ENCODE measurements at places on chromosomes 4 and X. TPM values are rescaled to one million over a fixed set of nuclear protein-coding genes. Genes with fewer than 3 reads are reported as not detected.
A peak's percentile ranks its signal among the peaks of the same experiment; 100 is the strongest.

Gene CT45A1
- not detected for polyA plus RNA-seq

Gene SFRP2
- 0.92 TPM for polyA plus RNA-seq

Gene LDOC1
- polyA plus RNA-seq = 250 TPM

Gene EPHA5
- not detected for polyA plus RNA-seq

Gene TMEM47
- polyA plus RNA-seq = 109 TPM

- H3K27me3 ChIP-seq = no peaks in the 10 kb centered on the region
- H3K4me3 ChIP-seq = no peak overlapping the region
- no peaks in the 10 kb centered on the region for H3K36me3 ChIP-seq
- no peak overlapping the region for H3K27ac ChIP-seq
- no peak for DNase-seq
- H3K4me1 ChIP-seq = peaks cover 3% of the 10 kb centered on the region
Measured at GRCh38 chr4:119647558-119647957, 19.0 kb upstream of the PDE5A start.

GRCh38 chrX:100248885-100249493 is 161.1 kb downstream of the PCDH19 start:
- no peaks in the 10 kb centered on the region for H3K36me3 ChIP-seq
- H3K4me1 ChIP-seq = no peaks in the 10 kb centered on the region

DNA sequence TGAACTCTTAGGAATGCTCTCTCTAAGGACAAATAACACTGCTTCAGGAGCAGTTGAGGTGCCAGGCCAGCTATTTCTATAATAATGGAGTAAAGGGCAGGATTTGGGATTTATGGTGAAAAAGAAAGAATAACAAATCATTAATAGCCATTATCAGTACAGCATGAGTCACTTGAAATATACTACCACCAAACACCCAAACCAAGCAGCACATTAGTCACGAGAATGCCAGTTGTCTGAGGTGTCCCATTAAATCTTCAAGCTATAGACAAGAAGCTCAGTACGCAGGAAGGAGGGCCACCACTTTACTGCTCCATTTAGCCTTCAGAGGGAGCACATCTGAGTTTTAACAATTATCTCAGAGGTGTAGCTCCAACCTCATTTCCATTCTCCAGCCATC is 106.8 kb upstream of the MAGEA10 start:
- H3K4me3 ChIP-seq = no peak overlapping the region
- no peak for DNase-seq
- H3K36me3 ChIP-seq = no peaks in the 10 kb centered on the region
- no peaks in the 10 kb centered on the region for H3K4me1 ChIP-seq

DNA sequence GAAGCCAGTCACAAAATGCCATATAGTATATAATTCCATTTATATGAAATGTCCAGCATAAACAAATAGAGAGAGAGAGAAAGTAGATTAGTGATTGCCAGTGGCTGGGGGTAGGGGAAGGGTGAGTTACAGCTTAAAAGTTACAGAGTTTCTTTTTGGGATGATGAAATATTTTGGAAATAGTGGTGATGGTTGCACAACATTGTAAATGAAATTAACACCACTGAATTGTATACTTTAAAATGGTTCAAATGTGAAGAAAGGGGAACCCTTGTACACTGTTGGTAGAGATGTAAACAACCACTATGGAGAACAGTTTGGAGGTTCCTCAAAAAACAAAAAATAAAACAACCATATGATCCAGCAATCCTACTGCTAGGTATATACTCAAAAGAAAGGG is 131.2 kb upstream of the GPC4 start:
- DNase-seq = no peak
- H3K27ac ChIP-seq = no peak overlapping the region
- no peaks in the 10 kb centered on the region for H3K36me3 ChIP-seq
- H3K27me3 ChIP-seq = no peaks in the 10 kb centered on the region
- H3K4me1 ChIP-seq = no peaks in the 10 kb centered on the region
- no peak overlapping the region for H3K4me3 ChIP-seq

DNA sequence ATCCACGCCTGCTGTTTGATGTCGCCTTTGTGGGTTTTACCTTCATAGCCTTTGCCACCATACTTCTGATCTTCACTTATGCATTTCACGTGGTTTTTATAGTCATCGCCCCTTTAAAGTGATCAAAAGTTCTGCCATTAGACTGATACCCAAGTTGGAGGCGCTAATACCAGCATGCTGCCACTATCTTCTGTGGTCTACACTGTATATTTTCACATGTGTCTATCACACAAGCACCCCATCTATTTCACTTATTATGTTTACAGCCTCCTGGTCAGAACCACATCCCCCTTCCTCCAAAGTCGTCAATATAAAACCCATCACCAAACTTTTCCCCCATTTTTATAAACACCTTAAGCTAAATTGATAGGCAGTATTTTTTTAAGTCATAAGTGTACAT is 8.2 kb downstream of the LYAR start:
- H3K36me3 ChIP-seq = no peaks in the 10 kb centered on the region
- H3K4me3 ChIP-seq = no peak overlapping the region
- no peaks in the 10 kb centered on the region for H3K4me1 ChIP-seq
- H3K27ac ChIP-seq = no peak overlapping the region

GRCh38 chrX:77742788-77743476 is 43.1 kb downstream of the ATRX start:
- no peaks in the 10 kb centered on the region for H3K27me3 ChIP-seq
- no peak overlapping the region for H3K27ac ChIP-seq
- no peak for DNase-seq
- H3K36me3 ChIP-seq = no peaks in the 10 kb centered on the region

GRCh38 chrX:115576676-115577075 is 15.7 kb downstream of the PLS3 start:
- H3K36me3 ChIP-seq = no peaks in the 10 kb centered on the region
- no peak for DNase-seq
- H3K4me1 ChIP-seq = peaks cover 2% of the 10 kb centered on the region
- no peak overlapping the region for H3K4me3 ChIP-seq
- no peak overlapping the region for H3K27ac ChIP-seq

GRCh38 chrX:110748256-110748806 is 47.3 kb downstream of the CHRDL1 start:
- no peak overlapping the region for H3K27ac ChIP-seq
- no peaks in the 10 kb centered on the region for H3K36me3 ChIP-seq
- no peak overlapping the region for H3K4me3 ChIP-seq
- DNase-seq = no peak

GRCh38 chr4:8862800-8863685 is 8.6 kb downstream of the HMX1 start:
- H3K27ac ChIP-seq = no peak overlapping the region
- no peaks in the 10 kb centered on the region for H3K27me3 ChIP-seq
- H3K4me1 ChIP-seq = no peaks in the 10 kb centered on the region
- DNase-seq = peak; percentile 14
- H3K36me3 ChIP-seq = no peaks in the 10 kb centered on the region

DNA sequence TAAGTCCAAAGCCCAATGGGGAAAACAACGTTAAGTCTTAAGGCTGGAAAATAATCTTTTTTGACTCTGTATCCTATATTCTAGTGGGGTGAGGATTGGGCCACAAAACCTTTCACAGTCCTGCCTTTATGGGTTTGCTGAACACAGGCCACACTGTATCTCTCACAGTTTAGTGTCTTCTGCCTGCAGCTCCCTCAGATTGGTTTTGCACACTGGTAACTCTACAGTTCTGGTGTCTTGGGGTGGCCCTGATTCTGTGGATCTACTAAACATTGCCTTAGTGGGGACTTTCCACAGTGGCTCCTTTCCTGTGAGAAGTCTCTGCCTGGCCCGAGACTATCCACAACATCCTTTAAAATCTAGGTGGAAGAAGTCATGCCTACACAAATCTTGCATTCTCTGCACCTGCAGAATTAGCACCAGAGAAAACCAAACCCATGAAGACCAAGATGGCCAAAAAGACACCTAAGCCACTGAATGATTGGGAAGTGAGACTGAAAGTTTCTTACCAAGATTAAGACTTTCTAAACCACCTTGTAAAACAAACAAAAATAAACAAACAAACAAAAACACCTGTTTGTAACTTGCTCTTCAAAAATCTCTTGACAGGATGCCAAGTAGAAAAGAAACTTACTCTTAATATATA is 150.4 kb upstream of the PCDH10 start:
- no peak overlapping the region for H3K4me3 ChIP-seq
- H3K27ac ChIP-seq = no peak overlapping the region
- DNase-seq = no peak
- H3K36me3 ChIP-seq = no peaks in the 10 kb centered on the region
- no peaks in the 10 kb centered on the region for H3K4me1 ChIP-seq
- H3K27me3 ChIP-seq = no peaks in the 10 kb centered on the region

GRCh38 chrX:2632533-2633504 is 58.3 kb upstream of the CD99 start:
- H3K36me3 ChIP-seq = peaks cover under 1% of the 10 kb centered on the region
- H3K27ac ChIP-seq = no peak overlapping the region
- no peaks in the 10 kb centered on the region for H3K4me1 ChIP-seq
- no peak for DNase-seq

DNA sequence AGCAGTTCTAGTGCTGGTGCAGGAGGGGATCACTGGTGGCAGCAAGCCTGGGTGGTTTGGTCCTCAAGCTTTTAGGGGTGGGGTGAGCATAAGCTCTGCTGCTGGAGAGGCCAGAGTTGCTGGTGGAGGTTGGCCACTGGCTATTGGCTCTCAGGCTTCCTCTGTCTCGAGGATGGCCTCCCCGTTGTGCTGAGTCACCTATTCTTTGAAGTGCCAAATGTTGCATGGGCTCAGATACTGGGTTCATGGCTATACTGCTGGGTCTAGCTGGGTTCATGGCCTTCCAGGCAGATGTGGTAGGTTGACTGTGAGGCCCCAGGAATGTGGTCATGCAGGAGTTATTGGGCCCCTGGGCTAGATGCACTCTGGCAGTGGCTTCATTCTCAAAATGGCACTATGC is 466.3 kb downstream of the NAF1 start:
- H3K36me3 ChIP-seq = no peaks in the 10 kb centered on the region
- DNase-seq = no peak
- H3K27me3 ChIP-seq = no peaks in the 10 kb centered on the region

- no peak for DNase-seq
- H3K36me3 ChIP-seq = peaks cover 5% of the 10 kb centered on the region
- H3K27ac ChIP-seq = no peak overlapping the region
- no peaks in the 10 kb centered on the region for H3K4me1 ChIP-seq
- no peak overlapping the region for H3K4me3 ChIP-seq
- H3K27me3 ChIP-seq = no peaks in the 10 kb centered on the region
Measured at GRCh38 chr4:2245057-2245786, 3.3 kb upstream of the HAUS3 start.

- peaks cover 7% of the 10 kb centered on the region for H3K4me1 ChIP-seq
- H3K27ac ChIP-seq = no peak overlapping the region
- no peaks in the 10 kb centered on the region for H3K27me3 ChIP-seq
- no peak for DNase-seq
- H3K36me3 ChIP-seq = no peaks in the 10 kb centered on the region
- H3K4me3 ChIP-seq = no peak overlapping the region
Measured at GRCh38 chr4:55407119-55407518, 11.4 kb downstream of the TMEM165 start.

DNA sequence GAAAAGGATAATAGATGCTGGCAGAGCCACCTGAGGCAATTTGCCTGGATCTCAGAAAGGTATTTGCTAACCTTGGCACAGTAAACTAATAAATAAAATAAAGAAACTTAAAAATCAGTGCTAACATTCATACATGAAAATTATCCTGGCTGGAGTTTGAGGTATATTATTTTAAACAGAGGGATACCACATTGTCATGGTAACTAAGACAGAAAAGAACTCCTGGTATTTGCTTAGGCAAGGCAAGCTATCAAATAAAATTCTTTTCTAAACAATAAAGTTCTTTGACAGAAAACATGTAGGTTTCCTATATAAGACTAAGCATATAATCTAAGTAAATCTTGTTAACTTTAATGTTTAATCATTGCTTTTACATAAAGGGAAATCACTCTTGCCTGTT is 218.8 kb downstream of the MAGEB17 start:
- H3K27me3 ChIP-seq = no peaks in the 10 kb centered on the region
- DNase-seq = no peak
- H3K4me3 ChIP-seq = no peak overlapping the region
- H3K27ac ChIP-seq = no peak overlapping the region
- no peaks in the 10 kb centered on the region for H3K36me3 ChIP-seq
- no peaks in the 10 kb centered on the region for H3K4me1 ChIP-seq

DNA sequence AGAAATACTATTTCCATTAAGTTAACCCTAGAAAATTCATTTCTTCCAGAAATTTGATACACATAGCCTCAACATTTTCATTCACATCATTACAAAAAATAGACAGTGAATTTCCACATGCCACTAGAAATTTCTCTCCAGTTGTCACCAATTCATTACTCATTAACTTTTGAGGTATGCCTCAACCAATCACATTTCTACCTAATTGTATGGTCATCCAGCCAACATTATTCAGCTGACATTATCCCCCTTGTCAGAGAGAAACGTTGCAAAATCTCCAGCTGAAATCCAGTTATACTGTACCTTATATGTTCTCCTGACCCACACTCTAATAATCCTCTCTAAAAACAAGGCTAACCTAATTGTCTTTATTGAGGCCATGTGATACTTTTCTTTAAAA is 24.8 kb downstream of the FRYL start:
- no peaks in the 10 kb centered on the region for H3K27me3 ChIP-seq
- no peak overlapping the region for H3K27ac ChIP-seq
- no peaks in the 10 kb centered on the region for H3K36me3 ChIP-seq
- no peak for DNase-seq

DNA sequence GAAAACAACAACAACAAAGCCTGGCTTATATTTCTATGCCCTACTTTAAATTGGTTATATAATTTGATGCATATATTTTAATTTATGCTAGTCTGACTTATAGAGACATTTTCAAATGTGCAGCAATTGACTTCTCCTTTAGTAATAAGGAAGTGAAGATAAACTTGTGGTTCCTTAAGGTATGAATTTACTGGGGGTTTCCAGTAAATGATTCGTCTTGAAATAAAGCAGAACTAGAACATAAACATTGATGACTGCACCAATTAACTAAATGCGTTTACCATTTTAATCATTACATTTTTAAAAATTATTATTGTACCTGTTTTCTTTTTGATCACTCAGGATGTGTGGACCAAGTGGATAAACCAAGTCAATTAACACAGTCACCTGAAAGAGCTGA is 99.6 kb upstream of the CCSER1 start:
- no peak overlapping the region for H3K27ac ChIP-seq
- no peak for DNase-seq
- H3K27me3 ChIP-seq = no peaks in the 10 kb centered on the region
- H3K4me1 ChIP-seq = no peaks in the 10 kb centered on the region

DNA sequence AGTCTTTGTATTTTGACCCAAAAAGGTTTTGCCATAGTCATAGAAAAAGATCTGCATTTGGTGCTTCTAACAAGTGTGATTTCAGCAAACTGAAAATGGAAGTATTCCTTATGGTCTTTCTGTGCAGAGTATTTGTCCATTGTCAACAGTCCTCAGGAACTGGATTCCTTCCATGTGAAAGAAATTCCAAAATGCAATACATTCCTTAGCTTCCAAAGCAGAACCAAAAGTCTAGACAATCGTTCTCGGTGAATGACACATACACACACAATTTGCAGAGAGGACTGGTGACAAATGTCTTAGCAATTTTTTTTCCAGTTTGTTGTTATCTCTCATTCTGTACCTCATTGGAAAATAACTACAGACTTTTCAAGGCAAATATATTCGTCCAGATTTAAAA is 562.2 kb upstream of the SLIT2 start:
- DNase-seq = no peak
- H3K36me3 ChIP-seq = no peaks in the 10 kb centered on the region
- no peaks in the 10 kb centered on the region for H3K27me3 ChIP-seq
- no peak overlapping the region for H3K4me3 ChIP-seq

Measured in aorta (tissue), 5 donors.